T-helper 17 cell (primary cell): ENCODE measurements at places on chromosomes 3 and 15. TPM values are rescaled to one million over a fixed set of nuclear protein-coding genes. Genes with fewer than 3 reads are reported as not detected.

GRCh38 chr3:168834558-168834957 lies 738.8 kb upstream of the GOLIM4 start:
- H3K4me1 ChIP-seq = no peaks in the 10 kb centered on the region
- no peaks in the 10 kb centered on the region for H3K27me3 ChIP-seq
- no peak for DNase-seq
- H3K36me3 ChIP-seq = no peaks in the 10 kb centered on the region
- H3K27ac ChIP-seq = no peak overlapping the region

- H3K4me3 ChIP-seq = no peak overlapping the region
- peak overlapping the region; percentile 84 for H3K27ac ChIP-seq
- H3K36me3 ChIP-seq = peaks cover 8% of the 10 kb centered on the region
- peaks cover 6% of the 10 kb centered on the region for H3K4me1 ChIP-seq
- H3K27me3 ChIP-seq = no peaks in the 10 kb centered on the region
Measured at GRCh38 chr3:182959474-182960350, 20.6 kb downstream of the DCUN1D1 start.

DNA sequence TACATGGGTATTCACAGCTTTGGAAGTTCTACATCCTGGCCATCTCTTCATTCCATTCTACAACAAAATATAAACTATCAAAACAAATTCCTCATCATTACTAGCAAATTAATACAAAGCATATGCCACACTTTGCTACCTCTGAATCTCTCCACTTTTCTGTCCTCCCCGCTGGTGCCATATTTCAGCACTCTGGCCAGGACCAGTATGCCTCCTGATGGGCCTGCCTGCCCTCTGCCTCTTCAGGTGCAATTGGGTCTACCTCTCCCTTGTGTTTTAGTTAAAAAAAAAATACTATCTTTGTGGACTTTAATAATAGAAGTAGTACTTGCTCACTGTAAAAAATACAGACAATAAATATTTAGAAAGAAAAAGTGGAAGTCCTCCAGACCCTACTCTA lies 448.8 kb downstream of the WDR72 start:
- no peaks in the 10 kb centered on the region for H3K36me3 ChIP-seq
- no peak overlapping the region for H3K4me3 ChIP-seq
- no peaks in the 10 kb centered on the region for H3K27me3 ChIP-seq

Gene PRR20G
- total RNA-seq = not detected

GRCh38 chr3:193774272-193774915 lies 181.4 kb downstream of the OPA1 start:
- peaks cover 39% of the 10 kb centered on the region for H3K27me3 ChIP-seq
- no peak overlapping the region for H3K27ac ChIP-seq
- H3K36me3 ChIP-seq = peaks cover 11% of the 10 kb centered on the region
- H3K4me3 ChIP-seq = no peak overlapping the region
- H3K4me1 ChIP-seq = peaks cover 10% of the 10 kb centered on the region
- DNase-seq = no peak

Gene CPN2
- not detected for total RNA-seq

Gene DNAH1
- 58.5 TPM for total RNA-seq

DNA sequence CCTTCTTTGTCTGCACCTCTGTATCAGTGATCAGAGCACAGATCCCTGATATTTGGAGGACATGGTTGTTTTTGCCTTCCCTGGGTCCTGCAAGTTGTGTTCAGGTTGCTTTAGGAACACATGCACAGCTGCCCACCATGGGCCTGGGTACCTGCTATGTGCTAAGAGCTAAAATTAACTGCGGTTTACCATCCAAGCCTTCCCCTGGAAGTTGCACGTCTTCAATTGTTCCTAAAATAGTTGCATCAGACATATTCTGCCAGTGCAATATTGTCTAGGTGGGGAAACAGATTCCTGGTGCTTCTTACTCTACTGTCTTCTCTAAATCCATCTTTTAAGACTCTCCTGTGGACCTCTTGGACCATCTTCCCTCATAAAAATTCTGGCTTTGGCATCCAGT lies 80.9 kb downstream of the PDE8A start:
- no peak overlapping the region for H3K27ac ChIP-seq
- H3K27me3 ChIP-seq = no peaks in the 10 kb centered on the region
- H3K4me3 ChIP-seq = no peak overlapping the region

GRCh38 chr15:25426896-25427610 lies 11.8 kb downstream of the UBE3A start:
- H3K4me3 ChIP-seq = peak overlapping the region; percentile 21
- H3K27ac ChIP-seq = peak overlapping the region; percentile 67
- H3K27me3 ChIP-seq = no peaks in the 10 kb centered on the region
- H3K36me3 ChIP-seq = no peaks in the 10 kb centered on the region
- DNase-seq = no peak

Gene POPDC2
- total RNA-seq = 4.3 TPM

- H3K4me1 ChIP-seq = no peaks in the 10 kb centered on the region
- no peaks in the 10 kb centered on the region for H3K27me3 ChIP-seq
- no peak overlapping the region for H3K4me3 ChIP-seq
- DNase-seq = no peak
Measured at GRCh38 chr3:64801856-64802255, 114.1 kb upstream of the ADAMTS9 start.

- peaks cover 36% of the 10 kb centered on the region for H3K4me1 ChIP-seq
- H3K27ac ChIP-seq = no peak overlapping the region
- H3K27me3 ChIP-seq = no peaks in the 10 kb centered on the region
- DNase-seq = no peak
- H3K36me3 ChIP-seq = peaks cover 10% of the 10 kb centered on the region
Measured at GRCh38 chr3:17035966-17036365, 151.2 kb downstream of the PLCL2 start.

- H3K36me3 ChIP-seq = peaks cover 2% of the 10 kb centered on the region
- H3K4me1 ChIP-seq = peaks cover 6% of the 10 kb centered on the region
- no peak for DNase-seq
Measured at GRCh38 chr3:153785901-153786300, 335.3 kb upstream of the ARHGEF26 start.

DNA sequence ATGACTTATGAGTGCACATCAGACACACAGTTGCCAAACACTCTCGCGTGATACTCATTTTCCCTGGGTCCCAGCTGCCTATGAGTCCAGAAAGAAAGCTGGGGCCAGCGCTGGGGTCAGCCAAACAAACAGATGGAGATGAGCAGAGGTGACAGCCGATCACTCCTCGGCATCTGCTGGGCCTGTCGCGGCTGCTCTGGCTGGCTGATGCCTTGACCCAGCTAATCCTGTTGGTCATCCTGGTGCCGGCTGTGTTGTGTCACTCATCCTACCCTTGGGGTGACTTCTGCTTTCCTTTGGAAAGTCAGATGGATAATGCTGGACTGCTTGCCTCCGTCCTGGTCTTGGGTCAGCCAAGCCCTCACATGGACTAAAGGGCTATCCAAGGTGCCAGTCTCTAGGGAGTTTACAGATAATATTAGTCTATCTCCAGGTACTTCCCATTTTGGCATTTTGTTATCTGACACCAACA lies 105.3 kb upstream of the PDZRN3 start:
- H3K27me3 ChIP-seq = no peaks in the 10 kb centered on the region
- no peaks in the 10 kb centered on the region for H3K36me3 ChIP-seq
- H3K4me1 ChIP-seq = no peaks in the 10 kb centered on the region
- DNase-seq = no peak
- H3K4me3 ChIP-seq = no peak overlapping the region
